ENCODE measurements at places on chromosomes 6 and 20. TPM values are rescaled to one million over a fixed set of nuclear protein-coding genes. Genes with fewer than 3 reads are reported as not detected.

GGTLC1 gene
- not detected for polyA plus RNA-seq

RAD21L1 gene
- polyA plus RNA-seq = not detected

CRISP2 gene
- polyA plus RNA-seq = not detected

FAM83C gene
- polyA plus RNA-seq = not detected

E2F1 gene
- 10.3 TPM for polyA plus RNA-seq

TOMM34 gene
- 59.6 TPM for polyA plus RNA-seq

ZNF322 gene
- polyA plus RNA-seq = 3.6 TPM

DIDO1 gene
- 13.6 TPM for polyA plus RNA-seq

MYLK4 gene
- polyA plus RNA-seq = 0.12 TPM

ENTPD6 gene
- 127 TPM for polyA plus RNA-seq

TRIM10 gene
- not detected for polyA plus RNA-seq

LKAAEAR1 gene
- 0.15 TPM for polyA plus RNA-seq

PLEKHG1 gene
- polyA plus RNA-seq = 8.6 TPM

C6orf15 gene
- polyA plus RNA-seq = 0.24 TPM

ZBTB22 gene
- 6.5 TPM for polyA plus RNA-seq

BCAS1 gene
- not detected for polyA plus RNA-seq

CST7 gene
- polyA plus RNA-seq = not detected

SLC13A3 gene
- polyA plus RNA-seq = 1.8 TPM

LY86 gene
- polyA plus RNA-seq = not detected

SSR1 gene
- 124 TPM for polyA plus RNA-seq

ADGRB3 gene
- polyA plus RNA-seq = not detected

MYB gene
- 0.18 TPM for polyA plus RNA-seq

NMBR gene
- polyA plus RNA-seq = 0.03 TPM

ANKEF1 gene
- 4.4 TPM for polyA plus RNA-seq

WFDC12 gene
- 0.10 TPM for polyA plus RNA-seq

BTN1A1 gene
- polyA plus RNA-seq = not detected

OOEP gene
- polyA plus RNA-seq = not detected

SH3BGRL2 gene
- 1.5 TPM for polyA plus RNA-seq

CST5 gene
- 0.14 TPM for polyA plus RNA-seq

PLCB1 gene
- polyA plus RNA-seq = 2.1 TPM

SYCP2L gene
- 0.28 TPM for polyA plus RNA-seq

BPIFA1 gene
- not detected for polyA plus RNA-seq

NCOA3 gene
- polyA plus RNA-seq = 15.5 TPM

LTB gene
- polyA plus RNA-seq = 0.07 TPM

CAP2 gene
- polyA plus RNA-seq = 9.5 TPM

SLC52A3 gene
- 0.02 TPM for polyA plus RNA-seq
